ENCODE measurements at places on chromosomes 7 and 10.

GRCh38 chr10:71131508-71132088 lies 80.8 kb upstream of the UNC5B start:
- no peak for DNase-seq

DNA sequence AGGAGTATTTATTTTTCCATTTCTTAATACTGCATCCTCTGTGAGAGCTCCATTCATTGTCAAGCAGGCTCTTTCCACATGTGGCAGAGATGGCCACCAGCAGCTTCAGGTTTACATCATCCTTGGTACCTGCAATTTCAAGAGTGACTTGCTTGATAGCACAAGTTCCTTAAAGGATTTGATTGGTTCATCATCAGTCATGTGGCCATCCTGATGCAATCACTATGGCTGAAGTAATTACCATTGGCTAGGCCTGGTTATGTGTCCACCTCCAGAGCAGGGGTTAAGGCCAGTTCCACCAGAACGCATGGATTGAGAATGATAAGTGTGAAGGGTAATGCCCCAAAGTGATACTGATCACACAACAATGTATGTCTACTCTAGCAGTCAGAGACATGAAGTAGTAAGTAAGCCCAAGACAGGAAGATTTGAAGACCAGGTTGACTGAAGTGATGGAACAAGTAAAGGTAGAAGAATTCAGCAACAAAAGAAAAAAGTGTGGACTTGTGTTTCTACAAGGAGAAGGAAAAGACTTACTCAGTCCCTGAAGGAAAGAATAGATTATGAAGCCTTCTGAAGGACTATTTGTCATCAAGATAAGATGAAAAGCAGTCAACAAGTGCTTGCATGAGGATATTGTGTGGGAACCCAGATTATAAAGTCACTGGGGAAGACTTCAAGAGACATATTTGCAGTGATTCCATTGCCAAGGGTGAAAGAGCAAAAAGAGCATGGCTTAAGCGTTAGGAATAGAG lies 26.4 kb upstream of the PRKAR2B start:
- no peak for DNase-seq

- no peak for DNase-seq
These were observed 48.6 kb downstream of the NRCAM start for GRCh38 chr7:108407676-108408075.

- no peak for DNase-seq
These were observed 7.6 kb downstream of the ARL5B start for GRCh38 chr10:18666810-18667209.

All from breast epithelium (tissue), 4 donors.